ENCODE measurements at places on chromosomes 3 and 15.

GRCh38 chr3:151135541-151136337 lies 50.3 kb downstream of the MED12L start:
- DNase-seq: peak; percentile 77

- no peak for DNase-seq
Measured at GRCh38 chr3:78668302-78668701, 1099.5 kb downstream of the ROBO1 start.

DNA sequence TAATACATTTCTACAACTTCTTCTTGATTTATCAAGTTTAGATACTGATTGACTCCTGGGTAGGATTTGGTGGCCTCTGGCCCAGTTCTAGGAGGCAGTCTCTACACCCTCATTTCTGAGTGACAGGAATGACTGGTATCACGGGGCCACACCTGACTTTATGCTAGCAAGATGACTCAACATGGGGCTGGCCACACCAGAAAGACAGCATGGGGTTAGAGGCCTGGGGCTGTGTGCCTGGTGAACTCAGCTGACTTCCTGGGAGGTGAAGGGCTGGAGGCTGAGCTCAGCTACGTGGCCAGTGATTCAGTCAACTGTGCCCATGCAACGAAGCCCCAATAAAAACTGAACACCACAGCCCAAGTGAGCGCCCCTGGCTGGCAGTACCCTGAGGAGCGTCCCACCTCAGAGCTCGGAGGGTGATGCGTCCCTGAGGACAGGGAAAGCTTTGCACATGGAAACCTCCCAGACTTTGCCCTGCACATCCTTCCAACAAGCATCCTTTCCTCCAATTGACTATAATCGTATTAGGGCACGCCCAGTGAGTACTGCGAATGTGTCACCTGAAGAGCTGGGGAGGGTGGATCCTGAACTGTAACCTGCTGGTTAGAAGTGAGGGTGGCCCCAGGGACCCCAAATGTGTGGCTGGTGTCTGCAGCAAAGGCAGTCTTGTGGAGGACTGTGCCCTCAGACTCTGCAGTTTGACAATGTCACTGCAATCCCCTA lies 57.2 kb downstream of the NIPA2 start:
- peak; percentile 58 for DNase-seq

DNA sequence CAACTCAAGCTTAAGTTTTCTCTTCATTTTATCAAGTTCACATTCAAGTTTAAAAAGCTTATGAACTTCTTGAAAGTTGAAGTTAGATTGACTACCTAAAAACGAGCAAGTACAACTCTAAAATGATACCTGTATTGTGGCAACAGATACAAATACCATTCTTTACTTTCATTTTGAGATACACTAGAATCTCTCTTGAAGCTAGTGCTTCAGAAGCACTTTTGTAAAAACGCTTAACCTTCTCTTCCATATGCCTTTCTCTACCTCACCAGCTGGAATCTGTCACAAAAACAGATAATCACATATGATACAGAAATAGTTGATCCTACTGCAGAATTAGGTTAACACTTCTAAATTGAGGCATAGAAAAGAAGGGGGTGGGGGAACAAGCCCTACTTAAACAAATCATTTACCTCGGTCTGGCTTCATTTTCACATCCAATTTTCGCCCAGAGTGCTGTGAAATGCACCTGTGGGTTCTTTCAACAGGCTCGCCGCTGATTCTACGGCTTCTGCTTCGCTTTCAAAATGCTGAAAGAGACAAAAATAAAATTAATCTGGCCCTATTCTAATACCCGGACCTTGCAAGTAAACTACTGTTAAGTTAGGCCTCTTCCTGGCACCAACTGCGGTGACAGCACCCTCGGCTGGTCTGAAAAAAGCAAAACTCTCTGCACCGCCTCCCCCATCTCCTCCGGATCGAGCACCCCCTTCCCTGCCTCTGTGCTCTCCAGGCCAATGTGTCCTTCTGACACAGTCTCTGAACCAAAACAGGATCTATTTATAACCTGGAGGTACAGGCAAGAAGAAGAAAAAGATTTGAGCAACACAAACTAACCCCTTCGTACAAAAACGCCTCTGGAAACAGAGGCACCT lies 1.4 kb downstream of the ATOSA start:
- peak; percentile 80 for DNase-seq

DNA sequence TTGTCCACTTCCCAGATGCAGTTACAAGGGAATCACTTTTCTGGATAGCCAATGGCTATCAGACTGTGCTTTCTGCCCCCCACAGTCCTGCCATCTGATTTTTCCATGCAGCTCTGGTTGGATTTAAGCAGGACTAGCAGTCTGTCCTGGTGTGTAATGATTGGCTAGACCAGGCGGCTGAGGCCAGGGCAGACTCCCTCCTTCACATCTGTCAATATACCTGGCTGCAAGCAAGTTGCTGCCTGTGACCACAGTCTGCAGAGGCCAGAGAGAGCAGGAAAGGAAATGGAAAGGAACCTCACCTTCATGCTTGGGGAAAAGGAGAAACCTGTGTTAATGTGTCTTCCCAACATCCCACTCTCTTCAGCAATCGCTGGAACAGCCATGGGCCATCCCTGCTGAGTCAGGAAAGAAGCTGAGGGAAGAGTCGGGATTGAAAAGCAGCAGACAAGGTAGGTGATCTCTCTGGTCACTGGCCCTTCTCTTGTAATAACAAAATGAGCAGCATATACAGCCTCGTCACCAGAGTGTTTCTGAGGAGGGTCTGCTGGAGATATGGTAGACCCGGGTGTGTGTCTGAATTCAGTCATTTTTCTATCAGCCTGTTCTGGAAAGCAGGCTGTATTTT lies 126.7 kb upstream of the PHLDB2 start:
- no peak for DNase-seq

Data from activated CD8-positive, alpha-beta T cell treated with anti-CD3 and anti-CD28 coated beads for 36 hours (primary cell).